IPS-NIHi11 (cell line): ENCODE measurements at places on chromosomes 4 and X.

- DNase-seq = no peak
These were observed 2.0 kb downstream of the DHX15 start for GRCh38 chr4:24582235-24582832.

GRCh38 chr4:2136726-2137125 lies 77.6 kb downstream of the NAT8L start:
- DNase-seq = no peak

GRCh38 chr4:151948351-151949016 lies 187.7 kb upstream of the GATB start:
- no peak for DNase-seq

DNA sequence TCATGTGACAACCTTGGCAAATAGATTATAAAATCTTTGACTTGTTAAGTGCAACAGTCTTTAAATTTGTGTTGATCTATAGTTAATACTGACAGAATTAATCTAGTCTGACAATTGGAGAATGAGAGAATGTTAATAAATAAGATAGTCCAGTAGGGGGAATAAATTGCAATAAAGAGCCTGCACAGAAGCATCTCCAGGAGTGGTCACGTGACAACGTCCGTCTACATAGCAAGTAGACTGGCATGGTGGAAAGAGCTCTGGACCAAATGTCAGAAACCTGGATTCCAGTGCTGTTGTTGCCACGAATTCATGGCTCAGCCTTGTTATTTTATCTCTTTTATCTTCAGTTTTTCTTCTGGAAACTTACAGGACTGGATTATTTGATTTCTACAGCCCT lies 436.5 kb downstream of the RAB28 start:
- DNase-seq = no peak

GRCh38 chr4:109990261-109991257 lies 77.9 kb downstream of the EGF start:
- no peak for DNase-seq

GRCh38 chrX:42485601-42486000 lies 292.4 kb downstream of the PPP1R2C start:
- DNase-seq = no peak

DNA sequence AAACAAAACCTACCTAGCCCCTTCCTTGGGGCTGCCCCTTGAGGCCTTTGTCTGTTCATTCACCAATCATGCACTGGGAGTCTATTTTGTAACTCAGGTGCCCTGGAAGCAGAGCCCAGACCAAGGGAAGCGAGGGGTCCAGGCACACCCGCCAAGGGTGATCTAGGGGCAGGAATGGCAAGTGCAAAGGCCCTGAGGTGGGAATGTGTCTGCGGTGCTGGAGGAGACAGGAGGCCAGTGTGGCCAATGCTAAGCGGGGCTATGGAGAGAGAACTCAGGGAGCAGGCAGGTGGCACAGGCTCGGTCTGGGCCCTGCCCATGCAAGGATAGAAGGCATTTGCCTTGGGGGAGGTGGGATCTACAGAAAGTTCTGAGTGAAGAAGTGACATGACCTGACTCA lies 3.5 kb upstream of the SH3BP2 start:
- DNase-seq = no peak

- DNase-seq = no peak
These were observed 39.2 kb downstream of the MTHFD2L start for GRCh38 chr4:74197080-74197479.

DNA sequence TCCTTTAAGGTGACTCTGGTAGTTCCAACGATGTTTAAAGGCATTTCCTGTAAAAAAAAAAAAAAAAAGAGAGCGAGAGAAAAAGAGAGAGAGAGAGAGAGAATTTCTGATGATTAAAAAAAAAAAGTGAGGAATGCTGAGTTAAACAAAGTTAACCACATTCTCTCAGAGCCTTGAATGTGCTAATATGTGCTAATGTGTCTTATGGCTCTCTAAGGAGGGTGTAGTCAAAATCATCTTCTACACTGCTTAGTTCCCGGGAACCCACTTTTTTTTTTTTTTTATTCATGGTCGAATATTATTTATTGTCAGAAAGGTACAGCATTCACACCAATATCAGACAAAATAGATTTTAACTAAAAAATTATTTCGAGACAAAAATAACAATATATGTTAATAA lies 111.7 kb downstream of the SNCA start:
- DNase-seq = no peak

DNA sequence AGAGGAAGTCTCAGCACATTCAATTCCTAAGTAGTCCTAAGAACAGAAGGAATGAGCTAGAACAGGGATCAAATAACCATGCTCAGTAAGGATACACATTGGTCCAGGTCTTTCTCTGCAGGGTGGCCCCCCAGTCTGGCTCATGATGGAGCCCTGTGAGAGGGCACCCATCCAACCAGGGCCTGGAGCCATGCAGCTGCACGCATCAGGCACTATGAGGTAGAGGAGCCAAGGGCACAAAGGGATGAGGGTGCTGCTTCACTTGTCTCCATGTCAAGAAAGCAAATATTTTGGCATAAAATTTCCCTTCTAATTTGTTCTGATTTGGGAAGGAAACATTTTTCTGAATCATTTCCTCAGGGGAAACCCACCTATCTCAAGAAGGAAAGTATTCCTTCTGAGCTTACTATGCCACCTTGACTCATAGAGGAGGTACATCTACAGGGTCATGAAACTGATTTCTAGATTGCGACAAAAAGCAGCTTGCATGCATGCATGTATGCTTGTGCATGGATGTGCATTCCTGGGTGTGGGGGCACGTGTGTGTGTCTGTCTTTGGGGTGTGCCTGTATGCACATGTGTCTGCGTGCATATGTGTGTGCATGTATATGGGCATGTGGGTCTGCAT lies 600.3 kb downstream of the MID1IP1 start:
- no peak for DNase-seq

DNA sequence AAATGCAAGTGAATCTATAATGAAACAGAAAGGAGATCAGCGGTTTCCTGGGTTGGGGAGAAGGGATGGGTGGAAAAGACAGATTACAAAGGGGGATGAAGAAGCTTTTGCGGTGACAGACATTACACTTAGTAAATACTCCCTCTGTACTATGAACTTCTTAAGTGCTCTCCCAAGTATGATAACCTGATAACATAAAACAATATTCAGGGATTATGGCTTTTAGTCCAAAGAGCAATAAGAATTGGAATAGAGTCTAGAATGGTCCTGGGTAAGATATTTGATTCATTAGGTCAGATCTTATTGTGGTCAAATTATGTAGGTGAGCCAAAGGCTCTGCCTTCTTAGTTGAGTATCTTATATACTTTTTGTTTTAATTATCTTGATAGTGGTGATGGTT lies 9.2 kb downstream of the LRRC66 start:
- no peak for DNase-seq

DNA sequence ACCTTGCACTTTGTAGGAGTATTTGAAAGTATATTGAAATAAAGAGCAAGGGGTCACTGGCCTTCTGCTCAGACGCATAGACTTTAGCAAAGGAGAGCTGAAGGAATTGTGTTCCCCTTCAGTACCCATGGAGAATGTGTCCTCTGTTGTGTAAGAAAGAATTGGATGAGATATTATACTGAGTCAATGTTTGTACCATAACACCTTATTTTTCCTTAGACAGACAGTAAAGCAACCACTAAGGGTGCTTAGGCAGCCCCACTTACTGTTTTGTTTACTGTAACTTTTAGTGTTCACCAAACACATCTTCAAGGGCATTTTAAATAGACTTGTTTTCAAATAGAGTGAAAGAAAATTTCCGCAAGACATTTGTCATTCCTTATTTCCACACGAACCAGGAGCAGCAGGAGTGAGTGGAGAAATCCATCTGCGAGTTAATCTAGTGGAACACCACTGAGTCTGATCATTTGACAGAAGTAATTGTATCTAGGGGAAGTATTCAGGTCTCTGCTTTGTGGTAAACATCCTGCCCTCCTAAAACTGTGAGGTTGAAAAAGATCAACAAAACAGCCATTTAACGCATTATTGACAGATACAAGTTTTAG lies 89.5 kb downstream of the SLIT2 start:
- no peak for DNase-seq

- no peak for DNase-seq
These were observed 123.9 kb downstream of the UCHL1 start for GRCh38 chr4:41380511-41381157.

- no peak for DNase-seq
These were observed 99.3 kb upstream of the GRPR start for GRCh38 chrX:16023790-16024734.

- no peak for DNase-seq
These were observed 105.9 kb upstream of the SLC7A11 start for GRCh38 chr4:138348055-138348454.

DNA sequence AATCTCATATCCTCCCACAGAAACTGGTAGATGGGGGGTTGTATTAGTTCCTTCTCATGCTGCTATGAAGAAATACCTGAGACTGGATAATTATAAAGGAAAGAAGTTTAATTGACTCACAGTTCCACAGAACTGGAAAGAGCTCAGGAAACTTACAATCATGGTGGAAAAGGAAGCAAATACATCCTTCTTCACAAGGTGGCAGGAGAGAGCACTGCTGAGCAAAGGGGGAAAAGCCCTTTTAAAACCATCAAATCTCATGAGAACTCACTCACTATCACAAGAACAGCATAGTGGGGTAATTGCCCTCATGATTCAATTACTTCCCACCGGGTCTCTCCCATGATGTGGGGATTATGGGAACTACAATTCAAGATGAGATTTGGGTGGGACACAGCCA lies 250.5 kb upstream of the GPRIN3 start:
- DNase-seq = no peak

DNA sequence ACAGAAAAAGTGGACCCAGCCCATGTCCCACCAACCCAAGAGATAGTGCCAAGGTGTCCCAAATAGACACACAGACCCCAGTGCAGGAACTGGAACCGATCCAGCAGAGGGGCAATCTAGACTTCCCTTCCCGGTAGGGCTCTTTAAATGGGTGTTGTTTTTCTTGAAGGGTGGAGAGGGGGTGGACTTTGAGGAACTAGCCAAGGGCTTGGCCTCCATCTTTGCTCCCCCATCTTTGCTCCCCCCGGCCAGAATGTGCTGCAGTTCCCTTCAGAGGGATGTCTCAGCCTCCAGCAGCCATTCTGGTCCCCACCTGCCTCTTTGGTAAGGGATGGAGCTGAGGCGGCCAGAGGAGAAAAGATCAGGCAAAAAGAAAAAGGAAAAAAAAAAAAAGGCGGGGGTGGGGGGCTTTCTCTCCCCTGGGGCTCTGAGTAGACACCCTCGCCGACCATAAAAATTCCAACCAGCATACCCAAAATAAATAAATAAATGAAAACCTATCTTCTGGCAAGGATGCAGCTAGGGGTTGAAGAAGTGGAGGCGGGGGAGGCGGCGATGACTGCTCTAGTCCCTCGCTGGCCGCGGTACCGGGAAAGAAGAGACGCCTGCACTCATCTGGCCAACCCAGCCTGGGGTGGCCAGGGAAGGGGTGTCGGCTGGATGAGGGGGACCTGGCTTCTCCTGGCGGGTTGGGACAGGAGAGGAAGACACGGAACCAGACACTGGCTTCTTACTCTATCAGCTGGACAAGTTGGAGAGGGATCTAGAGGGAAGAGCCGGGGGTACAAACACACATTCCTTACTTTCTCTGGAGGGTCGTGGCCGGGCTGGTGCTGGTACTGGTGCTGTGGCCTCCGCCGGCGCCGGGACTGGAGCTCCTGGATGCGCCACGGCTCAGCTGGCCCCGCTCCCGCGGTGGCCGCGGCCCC lies 38.5 kb upstream of the IQSEC2 start:
- DNase-seq = no peak

GRCh38 chr4:2482192-2482591 lies 13.3 kb downstream of the RNF4 start:
- no peak for DNase-seq

DNA sequence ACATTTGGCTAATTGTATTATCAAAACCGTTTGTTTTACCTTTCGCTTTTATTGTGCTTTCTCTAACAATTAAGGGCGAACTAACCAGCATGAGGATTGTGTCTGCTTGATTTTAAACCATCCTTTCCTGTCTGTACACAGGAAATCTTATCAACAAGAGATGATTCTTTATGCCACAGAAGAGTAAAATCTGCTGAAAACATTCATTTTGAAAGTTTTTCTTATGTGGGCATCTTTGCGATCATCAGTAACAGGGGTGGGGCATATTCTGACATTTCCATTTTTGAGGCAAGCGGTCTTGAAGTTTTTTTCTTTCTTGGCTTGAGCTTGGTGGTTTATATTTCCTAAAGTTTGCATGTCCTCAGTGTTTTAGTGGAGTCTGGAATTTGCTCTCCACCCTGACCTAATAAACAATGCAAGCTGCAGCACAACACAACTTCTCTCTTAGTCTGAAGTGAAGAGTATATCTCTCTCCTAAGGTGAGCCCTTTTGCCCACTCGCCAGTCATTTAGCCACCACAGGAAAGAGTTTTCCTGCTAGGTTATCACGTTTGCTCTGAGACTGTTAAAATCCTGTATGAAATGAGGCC lies 26.6 kb downstream of the NFKB1 start:
- DNase-seq = no peak

GRCh38 chrX:68598841-68599240 lies 48.6 kb upstream of the STARD8 start:
- no peak for DNase-seq

- DNase-seq = peak; percentile 37
These were observed 12.6 kb downstream of the C4orf54 start for GRCh38 chr4:99645036-99645435.

- no peak for DNase-seq
These were observed 447 bp downstream of the PDZD11 start for GRCh38 chrX:70289168-70289792.

DNA sequence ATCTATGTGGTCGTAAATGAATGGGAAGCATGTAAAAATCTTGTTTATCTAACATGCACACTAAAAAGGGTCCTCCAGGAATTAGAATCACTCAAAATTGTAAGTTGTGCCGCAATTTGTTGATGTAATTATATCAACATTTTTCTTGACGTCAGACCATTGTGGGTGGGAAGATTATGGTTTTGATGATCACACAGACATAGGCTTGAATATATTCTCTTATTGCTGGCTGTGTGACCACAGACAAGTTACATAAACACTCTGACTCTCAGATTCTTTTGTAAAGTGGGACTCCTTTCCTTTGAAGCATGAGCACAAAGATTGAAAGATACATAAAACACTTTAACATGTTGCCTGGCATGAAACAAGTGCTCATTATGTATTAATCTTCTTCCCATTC lies 51.5 kb downstream of the IL1RAPL1 start:
- DNase-seq = no peak

DNA sequence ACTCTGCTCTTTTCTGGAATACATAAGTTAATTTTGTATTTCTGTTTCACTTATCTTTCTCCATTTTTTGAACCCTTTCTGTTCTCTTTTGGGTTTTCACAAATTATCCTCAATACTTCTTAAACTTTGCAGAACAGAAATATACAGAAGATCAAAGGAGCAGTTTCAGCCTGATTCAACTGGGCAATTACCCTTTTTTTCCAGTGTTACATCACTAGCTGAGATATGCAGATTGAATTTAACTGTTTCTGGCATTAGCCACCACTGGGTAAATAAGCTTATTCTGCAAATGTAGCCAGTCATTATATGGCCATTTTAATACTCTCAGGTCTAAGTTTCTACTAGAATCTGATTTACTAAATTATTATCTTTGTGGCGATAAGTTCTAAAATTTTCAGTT lies 66.9 kb upstream of the GRID2 start:
- DNase-seq = no peak

GRCh38 chrX:23699636-23700194 lies 32.4 kb downstream of the PRDX4 start:
- DNase-seq = peak; percentile 32
